ENCODE measurements at places on chromosomes 7 and 10.

- DNase-seq: no peak
These were observed 6.1 kb upstream of the VCL start for GRCh38 chr10:73991884-73992245.

DNA sequence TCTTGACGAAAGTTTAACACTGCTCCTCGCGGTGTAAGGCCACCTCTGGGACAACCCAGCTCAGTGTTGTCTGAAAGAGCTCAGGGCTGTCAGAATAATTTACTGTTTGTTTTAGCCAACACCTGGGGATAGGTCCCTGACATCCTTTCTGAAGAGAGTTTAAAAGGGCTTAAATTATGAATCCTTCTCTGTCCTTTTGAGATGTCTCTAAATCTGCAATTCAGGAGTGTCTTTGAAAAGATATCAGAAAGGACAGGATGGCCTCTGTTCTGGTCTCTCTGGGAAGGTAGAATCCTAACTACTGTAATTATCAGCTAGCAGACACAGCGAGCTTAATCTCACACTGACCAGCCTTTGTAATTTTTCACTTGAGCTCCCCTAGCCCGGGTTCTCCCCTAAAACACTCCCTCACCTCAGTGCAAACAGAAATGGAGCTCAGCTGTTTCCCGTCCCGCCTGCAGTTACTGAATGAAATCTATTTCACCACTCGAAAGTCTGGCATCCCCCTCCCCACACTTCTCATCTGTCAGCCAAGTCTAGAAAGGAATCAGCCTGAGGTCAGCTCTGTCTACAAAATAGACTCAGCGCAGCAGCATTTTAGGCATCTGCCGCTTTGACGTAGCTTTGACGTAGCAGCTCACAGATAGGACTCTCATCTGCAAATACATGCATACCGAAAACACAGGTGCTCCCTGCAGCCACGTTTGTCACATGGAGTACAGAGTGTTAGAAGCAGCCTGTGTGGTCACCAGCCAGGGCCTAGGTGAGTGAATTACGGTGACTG is 4.8 kb downstream of the DYNC2I1 start:
- no peak for DNase-seq

DNA sequence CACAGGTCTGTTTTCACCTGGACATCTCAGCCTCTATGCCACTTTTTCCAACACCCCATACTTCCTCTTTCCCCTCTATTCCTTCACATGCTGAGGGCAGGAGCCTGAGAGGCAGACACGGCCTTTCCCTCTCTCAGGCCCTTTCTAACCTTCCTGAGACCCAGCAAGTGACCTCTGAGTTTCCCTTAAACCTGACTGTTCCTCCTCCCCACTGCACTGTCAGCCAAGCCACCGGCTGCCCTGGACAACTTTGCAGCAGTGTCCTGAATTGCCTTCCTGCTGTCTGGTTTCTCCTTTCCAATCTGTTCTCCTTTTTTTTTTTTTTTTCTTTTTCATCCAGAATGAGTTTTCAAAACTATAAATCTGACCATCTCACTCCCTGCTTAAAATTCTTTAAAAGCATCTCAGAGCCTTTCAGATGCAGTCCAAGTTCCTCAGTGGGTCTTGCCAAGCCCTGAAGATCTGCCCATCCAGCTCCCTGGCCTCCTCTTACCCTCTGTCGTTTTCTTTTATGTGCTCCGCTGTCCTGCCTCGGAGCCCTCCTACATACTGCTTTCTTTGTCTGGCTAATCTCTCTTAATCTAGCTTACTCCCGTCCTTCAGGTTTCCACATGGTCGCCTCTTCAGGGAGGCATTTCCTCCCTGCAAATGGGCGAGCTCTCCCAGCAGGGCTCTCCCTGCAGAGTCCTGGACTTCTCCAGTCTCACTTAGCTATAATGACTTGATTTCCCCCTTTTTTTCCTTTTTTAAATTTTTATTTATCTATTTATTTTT is 30.5 kb downstream of the SLC13A4 start:
- no peak for DNase-seq

DNA sequence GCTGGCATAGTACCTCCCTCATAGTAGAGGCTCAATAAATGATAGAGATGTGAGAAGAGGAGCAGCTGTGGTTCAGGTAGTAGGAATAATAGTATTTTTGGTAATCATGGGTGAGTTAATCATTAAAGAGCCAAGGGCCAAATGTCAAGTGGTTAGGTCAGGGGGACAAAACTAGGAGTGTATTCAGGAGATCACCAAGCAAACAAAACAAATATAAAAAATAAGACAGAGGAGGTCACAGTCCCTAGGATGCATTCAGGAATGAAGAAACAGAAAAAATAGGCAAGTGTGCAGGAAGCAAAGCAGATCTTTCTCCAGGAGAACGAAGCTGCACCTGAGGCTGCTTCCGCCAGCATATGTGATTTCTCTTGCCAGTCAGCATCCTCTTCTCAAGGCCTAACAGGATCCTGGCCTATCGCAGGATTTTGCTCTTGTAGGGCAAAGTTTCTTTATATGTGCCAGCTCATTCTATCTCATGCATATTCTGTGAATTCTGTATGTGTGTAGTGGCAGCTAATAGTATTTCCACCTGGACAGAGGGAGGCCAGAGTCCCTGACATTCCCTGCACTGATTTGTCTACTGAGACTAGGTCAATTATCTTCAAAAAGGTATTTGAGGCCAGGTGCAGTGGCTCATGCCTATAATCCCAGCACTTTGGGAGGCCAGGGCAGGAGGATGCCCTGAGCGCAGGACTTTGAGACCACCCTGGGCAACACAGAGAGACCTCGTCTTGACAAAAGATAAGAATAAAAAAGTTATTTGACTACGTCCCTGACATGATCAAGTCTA is 82.7 kb downstream of the AKR1D1 start:
- no peak for DNase-seq

GRCh38 chr7:16071246-16071857 is 350.0 kb downstream of the CRPPA start:
- peak; percentile 73 for DNase-seq

DNA sequence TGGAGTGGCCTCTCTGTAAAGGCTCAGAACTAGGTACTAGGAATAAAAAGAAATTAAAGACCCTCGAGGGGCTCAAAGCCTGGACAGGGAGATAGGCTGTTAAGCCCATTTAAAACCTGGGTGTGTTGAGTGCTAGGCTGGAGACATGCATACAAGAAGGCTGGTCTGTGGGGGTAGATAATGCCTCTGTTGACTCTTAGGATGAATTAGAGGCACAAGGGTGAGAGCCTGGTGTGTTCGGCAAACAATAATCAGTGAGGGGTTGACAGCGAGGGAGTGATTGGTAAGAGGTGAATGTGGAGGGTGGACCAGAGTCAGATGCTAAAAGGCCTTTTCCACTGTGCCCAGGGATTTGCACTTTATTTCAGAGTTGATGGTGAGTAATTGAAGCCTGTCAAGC is 12.7 kb downstream of the GSTO2 start:
- DNase-seq: no peak

GRCh38 chr7:113698556-113699220 is 220.1 kb downstream of the PPP1R3A start:
- DNase-seq: peak; percentile 45

DNA sequence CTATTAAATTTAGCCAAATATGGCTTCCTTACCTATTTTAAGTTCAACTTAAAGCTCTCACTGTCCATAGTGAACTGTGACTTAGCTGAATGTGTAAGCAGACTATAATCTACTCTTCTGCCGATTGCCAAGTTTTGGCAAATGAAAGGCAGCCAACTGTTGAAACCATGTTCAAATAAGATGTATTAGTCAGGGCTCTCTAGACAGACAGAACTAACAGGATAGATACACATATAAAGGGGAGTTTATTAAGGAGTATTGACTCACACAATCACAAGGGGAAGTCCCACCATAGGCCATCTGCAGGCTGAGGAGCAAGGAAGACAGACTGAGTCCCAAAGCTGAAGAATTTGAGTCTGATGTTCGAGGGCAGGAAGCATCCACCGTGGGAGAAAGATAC is 837.7 kb upstream of the AUTS2 start:
- no peak for DNase-seq

DNA sequence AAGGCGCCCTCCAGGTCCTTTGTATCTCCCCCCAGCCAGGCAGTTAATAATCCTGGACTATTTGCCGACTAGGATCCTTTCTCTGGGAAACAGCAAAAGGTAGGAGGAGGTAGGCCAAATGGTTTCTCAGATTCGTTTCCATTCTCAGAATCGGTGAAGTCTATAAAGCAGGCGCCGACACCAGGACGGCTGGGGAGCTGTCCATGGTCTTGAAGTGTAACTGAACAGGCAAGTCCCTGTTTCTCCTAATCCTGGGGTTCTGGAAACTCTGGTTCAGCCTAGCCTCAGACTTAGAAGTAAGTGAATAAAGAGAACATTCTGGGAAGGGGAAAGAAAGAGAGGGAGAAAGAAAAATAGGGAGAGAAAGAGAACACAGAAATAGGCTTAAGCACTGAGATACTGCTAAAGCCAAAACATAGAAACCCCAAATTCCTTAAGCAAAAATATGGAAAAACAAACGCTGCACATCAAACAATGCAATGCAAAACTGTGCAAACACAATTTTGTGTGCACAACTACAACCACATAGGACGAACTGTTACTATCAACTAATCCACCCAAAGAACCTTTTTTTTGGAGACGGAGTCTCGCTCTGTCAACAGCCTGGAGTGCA is 11.1 kb upstream of the INA start:
- peak; percentile 81 for DNase-seq

- DNase-seq: no peak
These were observed 10.4 kb upstream of the NXPH1 start for GRCh38 chr7:8423057-8423456.

DNA sequence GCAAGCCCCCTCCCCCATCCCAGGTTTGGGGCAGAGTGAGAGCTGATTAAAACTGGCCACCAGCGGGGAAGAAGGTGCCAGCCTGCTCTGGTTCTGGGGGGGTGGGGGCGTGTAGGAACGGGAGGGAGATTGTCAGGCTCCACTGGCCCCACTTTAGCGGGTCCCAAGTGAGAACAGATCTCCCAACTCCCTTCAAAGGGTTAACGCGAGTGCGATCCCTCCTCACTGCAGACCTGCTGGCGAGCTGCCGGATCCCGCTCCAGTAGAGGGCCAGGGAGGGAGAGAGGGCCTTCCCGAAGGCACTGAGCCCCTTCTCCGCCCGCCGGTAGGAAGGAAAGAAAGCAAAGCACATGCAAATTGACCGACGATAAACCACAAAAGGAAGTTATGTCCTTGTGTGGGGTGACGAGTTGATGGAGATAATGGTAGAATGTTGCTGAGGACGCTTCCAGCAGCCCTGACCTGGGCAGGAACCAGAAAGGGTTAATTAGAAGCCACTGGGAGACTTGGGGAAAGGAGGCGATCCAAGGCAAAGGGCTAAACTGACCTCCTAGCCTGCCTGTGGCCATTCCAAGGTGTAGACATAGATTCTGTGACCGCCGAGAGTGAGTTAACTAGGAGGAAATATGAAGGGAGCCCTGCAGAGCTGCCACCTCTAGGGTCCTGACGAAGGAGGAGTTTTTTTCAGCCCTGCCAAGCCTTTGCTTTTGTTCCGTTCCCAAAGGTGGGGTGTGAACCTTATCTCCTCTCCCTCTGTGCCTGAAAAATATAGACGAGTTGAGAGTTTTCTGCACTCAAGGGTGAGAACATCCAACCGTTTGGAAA is 1.5 kb downstream of the NRG3 start:
- no peak for DNase-seq

GRCh38 chr10:50538555-50539398 is 85.0 kb downstream of the SGMS1 start:
- DNase-seq: no peak

DNA sequence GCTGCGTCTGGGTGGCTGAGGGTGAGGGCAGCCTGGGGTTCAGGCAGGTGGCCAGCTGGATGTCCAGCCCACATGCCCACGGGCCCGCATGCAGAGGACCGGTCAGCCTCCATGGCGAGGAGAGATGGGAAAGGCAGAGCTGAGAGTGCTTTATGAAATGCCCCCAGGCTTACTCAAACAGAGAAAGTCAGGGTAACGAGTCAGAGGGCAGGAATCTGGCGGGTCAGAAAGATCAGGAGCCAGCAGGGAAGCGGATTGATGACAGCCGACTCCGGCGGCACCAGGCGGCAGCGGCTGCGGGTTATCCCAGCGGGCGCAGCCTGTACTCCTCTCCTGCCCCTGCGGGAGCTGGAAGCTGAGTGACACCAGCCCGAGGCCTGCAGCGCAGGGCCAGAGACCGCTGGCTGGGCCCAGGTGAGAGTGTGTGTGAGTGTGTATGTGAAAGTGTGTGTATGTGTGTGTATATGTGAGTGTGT is 13.4 kb downstream of the SLC13A4 start:
- peak; percentile 74 for DNase-seq

DNA sequence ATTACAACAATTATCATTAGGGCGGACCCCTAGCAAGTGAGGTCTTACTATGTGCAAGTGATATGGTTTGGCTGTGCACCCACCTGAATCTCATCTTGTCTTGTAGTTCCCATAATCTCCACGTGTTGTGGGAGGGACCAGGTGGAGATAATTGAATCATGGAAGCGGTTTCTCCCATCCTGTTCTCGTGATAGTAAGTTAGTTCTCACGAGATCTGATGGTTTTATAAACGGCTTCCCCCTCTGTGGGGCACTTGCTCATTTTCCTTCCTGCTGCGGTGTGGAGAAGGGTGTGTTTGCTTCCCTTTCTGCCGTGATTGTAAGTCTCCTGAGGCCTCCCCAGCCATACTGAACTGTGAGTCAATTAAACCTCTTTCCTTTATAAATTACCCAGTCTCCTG is 96.1 kb upstream of the CDK6 start:
- no peak for DNase-seq

GRCh38 chr10:16195178-16195769 is 241.5 kb upstream of the PTER start:
- DNase-seq: no peak

GRCh38 chr10:110577056-110577455 is 9.6 kb downstream of the SMC3 start:
- no peak for DNase-seq

DNA sequence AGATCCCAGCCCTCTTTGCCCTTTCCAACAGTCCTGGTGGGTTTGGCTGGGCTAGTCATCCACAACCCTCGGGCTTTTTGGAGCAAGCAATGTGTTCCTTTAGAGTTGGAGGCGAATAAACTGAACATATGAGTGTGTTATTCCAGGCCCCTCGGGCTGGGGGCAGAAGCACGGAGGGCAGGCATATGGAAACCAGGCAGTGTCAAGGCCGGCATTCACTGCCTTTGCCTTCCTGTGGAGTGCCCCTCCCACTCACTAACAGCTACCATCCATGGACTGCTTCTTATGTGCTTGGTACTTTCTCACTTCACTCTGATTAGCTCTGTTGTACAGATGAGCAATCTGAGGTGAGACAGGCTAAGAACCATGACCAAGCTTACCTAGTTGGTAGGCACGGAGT is 53.9 kb upstream of the EFCAB10 start:
- DNase-seq: no peak

GRCh38 chr10:127802531-127803095 is 65.6 kb downstream of the FOXI2 start:
- DNase-seq: no peak

DNA sequence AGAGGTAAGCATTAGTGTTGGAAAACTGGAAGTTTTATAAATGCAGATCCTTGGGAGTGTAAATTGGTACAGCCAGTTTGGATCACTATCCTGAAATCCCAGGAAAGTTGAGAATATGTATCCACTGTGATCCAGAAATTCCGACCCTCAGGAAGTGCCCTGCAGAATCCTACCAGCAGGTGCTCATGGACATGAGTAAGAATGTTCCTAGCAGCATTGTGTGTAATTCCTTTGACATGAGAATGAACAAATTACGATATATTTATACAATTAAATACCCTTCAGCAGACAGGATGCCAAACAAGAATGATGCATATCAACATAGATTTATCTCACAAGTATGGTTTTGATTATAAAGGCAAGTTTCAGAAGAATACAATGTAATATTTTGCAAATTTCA is 181.6 kb downstream of the XPNPEP1 start:
- no peak for DNase-seq
